MCF 10A (cell line): ENCODE measurements at places on chromosomes 4 and X. TPM values are rescaled to one million over a fixed set of nuclear protein-coding genes. Genes with fewer than 3 reads are reported as not detected.

The PCDH10 gene
- not detected in 2 replicates for total RNA-seq

The AKAP14 gene
- total RNA-seq = not detected in 2 replicates

DNA sequence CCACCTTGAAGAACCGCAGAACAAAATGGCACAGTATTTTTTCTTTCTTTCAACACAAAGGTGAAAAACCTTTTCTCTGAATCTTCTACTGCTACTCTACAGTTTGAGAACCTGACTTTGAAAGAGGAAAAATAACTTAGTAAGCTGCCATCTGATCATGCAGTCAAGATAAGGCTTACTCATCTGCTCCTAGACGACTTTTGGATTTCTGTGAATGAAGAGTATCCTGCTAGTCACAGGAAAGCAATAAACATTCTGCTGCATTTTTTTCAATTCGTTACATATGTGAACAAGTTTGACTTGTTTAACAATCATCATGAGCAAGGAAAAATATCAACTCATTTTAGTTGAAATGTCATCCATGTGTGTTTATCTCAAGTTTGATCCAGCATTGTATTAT is 25.2 kb downstream of the TIGD2 start:
- no peak for DNase-seq

GRCh38 chr4:147340111-147340510 is 140.8 kb upstream of the EDNRA start:
- DNase-seq = peak; percentile 49

The GATA1 gene
- total RNA-seq = not detected in 2 replicates

The OTUD6A gene
- not detected in 2 replicates for total RNA-seq

- DNase-seq = peak; percentile 43
Measured at GRCh38 chr4:108783665-108784463, 21.0 kb upstream of the ETNPPL start.

GRCh38 chrX:71154196-71154595 is 9.6 kb downstream of the NLGN3 start:
- DNase-seq = no peak

GRCh38 chr4:81199831-81200230 is 15.2 kb downstream of the PRKG2 start:
- DNase-seq = no peak

The VGLL1 gene
- total RNA-seq = not detected in 2 replicates

The PLP1 gene
- not detected in 2 replicates for total RNA-seq

GRCh38 chr4:174040287-174040686 is 243.2 kb downstream of the FBXO8 start:
- DNase-seq = no peak

- no peak for DNase-seq
Measured at GRCh38 chr4:151173871-151174270, 74.4 kb downstream of the RPS3A start.

- DNase-seq = no peak
Measured at GRCh38 chrX:10453945-10454344, 166.4 kb downstream of the MID1 start.

The CC2D2A gene
- 7.7 and 8.6 TPM in 2 replicates for total RNA-seq

DNA sequence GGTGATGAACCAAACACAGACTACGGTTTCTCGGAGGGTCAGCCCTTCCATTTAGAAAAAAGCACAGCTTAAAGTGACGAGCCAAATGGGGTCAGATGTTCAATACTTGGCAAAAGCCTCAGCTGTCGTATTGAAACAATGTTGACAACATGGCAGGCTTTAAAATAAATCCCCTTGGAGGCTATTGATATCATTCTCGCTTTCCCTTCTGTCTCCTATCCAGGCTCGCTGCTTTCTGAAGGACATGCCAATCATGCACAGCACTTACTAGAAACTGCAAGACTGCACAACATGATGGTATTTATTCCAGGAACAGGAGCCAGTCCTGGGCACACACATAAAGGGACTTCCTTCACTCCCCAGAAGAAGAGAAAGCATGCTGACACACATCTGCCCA is 137.9 kb downstream of the SLC7A11 start:
- DNase-seq = no peak

The KLF8 gene
- total RNA-seq = 12.6 and 14.0 TPM in 2 replicates

GRCh38 chr4:23962462-23962861 is 72.6 kb upstream of the PPARGC1A start:
- no peak for DNase-seq
